ENCODE measurements at places on chromosomes 2 and 18.
A peak's percentile ranks its signal among the peaks of the same experiment; 100 is the strongest.

GRCh38 chr2:229658004-229658403, 56.4 kb downstream of the DNER start:
- DNase-seq = no peak

DNA sequence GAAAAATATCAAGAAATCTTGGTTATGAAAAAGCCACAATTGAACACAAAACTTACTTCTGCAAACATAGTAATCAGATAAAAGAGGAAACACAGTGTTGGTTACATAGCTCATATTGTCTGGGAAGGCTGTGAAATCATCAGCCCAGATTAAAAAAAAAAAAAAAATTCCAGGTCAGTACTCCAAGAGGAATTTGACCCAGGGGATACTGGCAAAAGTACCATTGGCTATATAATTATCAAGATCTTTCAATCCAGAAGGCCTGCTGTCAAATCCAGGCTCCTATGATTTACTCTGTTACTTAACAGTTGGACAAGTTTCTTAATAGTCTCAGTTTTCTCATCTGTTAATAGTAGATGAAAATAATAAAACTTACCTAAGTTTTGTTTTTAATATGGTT, 12.9 kb upstream of the IKZF2 start:
- DNase-seq = no peak

DNA sequence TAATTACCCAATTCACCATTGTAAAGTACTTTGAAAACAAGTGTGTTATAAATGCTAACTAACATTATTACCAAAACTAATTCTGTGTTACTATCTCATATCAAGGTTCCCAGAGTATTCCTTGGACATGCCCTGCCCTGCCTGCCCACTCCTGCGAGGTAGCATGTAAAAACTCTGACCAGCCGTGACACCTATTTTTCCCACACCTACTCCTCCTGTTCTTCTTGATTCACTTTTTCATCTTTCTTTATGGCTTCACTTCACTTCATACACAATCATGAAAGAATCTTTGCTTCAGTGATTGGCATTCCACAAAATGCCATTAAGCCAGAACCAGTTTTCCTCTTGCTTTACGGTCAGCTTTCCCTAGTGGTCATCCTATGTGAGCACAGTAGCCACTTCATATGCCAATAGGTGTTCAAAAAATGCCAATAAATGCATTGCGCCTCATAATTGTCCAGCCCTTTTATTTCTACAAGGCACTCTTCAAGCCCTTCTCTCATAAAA, 42.6 kb upstream of the SETBP1 start:
- DNase-seq = no peak

- no peak for DNase-seq
These were observed 728.7 kb downstream of the CCDC85A start for GRCh38 chr2:56912490-56912889.

DNA sequence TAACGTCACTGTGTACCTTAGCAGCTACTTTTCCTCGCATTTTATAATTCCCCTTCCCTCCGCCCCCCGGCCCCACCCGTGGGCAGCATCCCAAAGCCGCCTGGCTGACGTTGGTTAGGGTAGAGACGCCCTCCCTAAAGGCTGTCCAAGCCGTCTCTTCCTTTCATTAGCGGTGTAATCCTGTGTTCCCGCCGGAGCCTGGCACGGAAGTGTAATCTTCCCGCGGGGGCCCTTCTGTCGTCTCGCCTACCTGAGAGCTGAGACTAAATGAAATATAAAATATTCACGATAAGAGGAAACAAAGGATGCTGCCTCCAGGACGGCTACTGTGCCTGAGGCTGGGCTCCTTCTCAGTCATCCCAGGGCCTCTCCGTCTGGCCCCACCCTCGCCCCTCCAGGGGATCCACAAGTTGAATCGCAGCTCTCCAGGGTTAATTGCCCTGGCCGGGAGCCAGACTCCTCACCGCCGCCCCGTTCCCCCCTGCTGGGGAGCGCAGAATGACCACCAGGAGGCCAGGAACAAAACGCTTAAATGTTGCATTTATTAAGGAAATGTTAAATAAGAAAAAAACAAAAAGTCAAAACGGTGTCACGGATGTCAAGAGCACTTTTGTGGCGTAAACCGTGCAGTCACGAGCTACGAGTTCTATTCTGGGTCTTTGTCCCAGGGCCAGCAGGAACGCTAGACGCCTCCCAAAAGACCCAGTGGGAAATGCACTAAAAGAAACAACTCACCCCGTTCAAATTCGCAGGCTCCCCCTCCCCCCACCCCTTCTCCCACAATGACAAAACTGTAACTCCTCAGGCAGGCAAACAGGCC, 1.5 kb downstream of the RPRM start:
- no peak for DNase-seq

- no peak for DNase-seq
These were observed 15.3 kb downstream of the PELI1 start for GRCh38 chr2:64128943-64129391.

- no peak for DNase-seq
These were observed 67.3 kb downstream of the ITGB6 start for GRCh38 chr2:160132761-160133160.

DNA sequence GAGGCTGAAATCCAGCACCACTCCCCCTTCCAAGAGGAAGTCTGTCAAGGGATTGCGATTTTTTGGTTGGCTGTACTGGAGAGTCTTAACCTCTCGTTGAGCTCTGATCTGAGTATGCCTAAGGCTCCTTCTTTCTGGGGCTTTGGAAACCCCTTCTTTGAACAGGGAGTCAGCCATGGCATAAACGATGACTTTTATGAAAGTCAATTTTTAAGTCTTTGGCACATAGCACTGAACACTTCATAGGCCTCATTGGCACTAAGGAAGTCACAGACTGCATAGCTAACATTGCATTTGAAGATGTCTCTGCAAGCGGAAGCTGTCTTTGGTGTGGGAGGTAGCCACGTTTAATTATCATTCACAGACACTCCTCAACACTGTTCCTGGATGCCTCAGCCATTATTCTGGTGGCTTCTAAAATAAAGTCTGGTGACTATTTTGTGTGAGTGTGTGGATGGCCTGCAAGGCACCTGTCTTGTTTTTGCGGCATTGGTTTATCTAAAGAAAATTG, 148.2 kb upstream of the NCK2 start:
- no peak for DNase-seq

DNA sequence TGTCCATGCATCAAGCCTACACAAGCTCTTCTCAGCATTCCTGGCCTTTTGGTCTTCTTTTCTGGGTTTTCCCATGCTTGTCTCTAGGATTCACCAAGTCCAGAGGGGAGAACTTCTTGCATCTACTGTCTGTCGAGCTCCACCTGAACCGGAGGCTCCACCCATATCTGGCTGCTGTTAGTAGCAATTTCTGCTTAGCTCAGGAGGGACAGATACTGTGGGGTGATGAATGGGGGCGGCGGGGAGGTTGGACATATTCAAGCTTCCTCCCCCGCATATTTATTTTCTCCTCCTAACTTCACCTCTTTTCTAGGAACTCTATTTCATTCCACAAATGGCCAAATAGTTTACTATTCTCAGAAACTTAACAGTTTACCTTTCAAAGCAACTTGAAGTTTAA, 163.5 kb downstream of the PTH2R start:
- DNase-seq = no peak

DNA sequence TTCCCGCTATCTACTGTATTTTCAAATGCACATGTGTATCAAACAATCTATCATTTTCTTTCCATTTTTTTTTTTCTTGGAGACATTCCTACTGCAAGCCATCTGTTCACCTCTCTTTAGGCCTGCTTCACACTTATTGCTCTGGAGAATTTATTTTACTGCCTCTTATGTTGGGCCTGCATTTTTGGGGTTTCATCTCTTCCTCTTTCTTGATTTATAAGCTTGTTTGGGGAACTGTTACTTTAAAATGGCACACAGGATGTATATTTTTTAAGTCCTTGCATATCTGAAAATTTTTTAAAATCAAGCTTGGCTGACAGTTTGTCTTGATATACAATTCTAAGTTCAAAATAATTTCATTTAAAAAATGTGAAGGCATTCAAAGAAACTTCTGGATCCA, 3.5 kb upstream of the RAB27B start:
- no peak for DNase-seq

GRCh38 chr2:113175042-113175628, 1.4 kb downstream of the PSD4 start:
- no peak for DNase-seq

DNA sequence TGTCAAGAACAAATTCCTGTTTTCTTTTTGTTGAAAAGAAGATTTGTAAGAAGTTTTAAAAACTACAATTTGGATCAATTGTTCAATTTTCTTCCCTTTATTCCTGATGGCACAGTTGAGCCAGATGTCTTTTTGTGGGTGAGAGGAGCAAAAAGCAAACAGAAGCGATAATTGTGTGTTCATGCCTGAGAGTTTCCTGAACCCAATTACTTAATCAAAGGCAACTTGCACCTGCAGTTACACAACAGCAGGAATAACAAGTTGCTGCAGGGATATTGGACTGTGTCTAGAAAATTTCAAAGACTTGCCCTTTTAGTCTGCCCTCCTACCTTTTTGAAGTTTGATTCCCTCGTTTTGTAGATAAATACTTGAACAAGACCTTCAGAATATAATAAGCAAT, 383.6 kb downstream of the DSEL start:
- DNase-seq = no peak

DNA sequence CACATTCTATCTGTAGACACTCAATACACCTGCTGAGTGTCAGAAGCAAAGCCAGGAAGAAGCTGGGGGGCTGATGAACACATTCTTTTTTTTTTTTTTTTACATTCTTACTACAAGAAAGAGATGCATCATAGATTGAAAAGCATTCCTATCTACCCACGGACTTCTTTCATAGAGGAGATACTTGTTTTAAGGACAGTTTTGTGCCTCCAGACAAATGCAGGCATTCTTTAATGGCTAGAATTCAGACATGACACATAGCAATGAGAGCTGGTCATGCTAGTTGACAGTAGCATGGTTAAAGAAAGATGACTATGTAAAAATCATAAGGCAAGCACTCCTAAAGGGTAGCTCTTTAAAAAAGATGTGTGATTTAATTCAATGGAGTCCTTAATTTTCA, 110.2 kb downstream of the EPHA4 start:
- peak; percentile 48 for DNase-seq

- no peak for DNase-seq
These were observed 7.4 kb upstream of the NPAS2 start for GRCh38 chr2:100812573-100812972.

DNA sequence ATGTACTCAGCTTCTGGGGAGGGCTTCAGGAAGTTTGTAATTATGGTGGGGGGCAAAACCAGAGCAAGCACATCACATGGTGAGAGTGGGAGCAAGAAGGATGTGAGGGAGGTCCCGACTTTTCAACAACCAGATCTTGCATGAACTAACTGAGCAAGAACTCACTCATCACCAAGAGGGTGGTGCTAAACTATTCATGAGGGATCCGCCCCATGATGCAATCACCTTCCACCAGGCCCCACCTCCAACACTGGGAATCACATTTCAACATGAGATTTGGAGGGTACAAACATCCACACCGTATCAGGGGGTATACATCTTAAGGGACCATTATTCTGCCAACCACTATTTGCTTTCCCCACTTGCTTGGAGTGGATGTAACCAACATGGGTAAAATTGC, 209.6 kb upstream of the HNRNPA3 start:
- no peak for DNase-seq

DNA sequence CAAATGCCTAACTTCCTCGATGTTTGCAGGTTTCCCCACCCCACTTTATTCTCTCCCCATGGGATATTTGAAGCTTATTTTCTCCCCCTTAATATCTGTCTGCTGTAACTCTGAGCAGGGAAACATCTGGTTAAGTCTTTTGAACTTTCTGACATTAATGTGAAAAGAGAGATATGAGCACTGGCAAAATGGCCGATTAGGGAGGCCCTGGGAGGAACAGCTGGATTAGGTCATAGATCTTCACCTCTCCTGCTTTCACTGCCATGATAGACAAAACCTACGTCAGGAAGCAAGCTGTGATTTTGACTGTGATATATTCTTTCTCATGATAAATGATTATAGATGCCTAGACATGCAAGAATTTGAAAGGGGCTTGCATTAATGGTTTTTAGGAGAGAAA, 43.6 kb downstream of the LYPD6B start:
- DNase-seq = no peak

DNA sequence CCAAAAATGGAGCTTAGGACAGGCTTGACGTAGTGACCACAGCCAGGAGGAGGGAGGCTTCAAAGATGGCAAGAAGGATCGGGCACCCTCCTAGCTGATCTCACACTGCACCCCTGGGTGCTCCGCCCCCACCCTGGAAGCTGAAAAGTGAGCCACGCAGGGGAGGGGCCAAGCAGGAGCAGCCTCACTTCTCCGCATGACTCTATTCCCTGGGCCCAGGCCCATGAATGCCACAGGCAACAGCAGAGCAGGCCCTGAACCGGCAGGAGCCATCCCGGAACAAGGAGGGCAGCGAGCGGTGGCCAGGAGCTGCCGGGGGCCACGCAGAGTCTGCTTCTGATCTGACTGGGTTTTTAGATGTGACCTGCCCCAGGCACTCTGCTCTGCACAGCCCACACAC, 30.0 kb downstream of the BIN1 start:
- DNase-seq = no peak

DNA sequence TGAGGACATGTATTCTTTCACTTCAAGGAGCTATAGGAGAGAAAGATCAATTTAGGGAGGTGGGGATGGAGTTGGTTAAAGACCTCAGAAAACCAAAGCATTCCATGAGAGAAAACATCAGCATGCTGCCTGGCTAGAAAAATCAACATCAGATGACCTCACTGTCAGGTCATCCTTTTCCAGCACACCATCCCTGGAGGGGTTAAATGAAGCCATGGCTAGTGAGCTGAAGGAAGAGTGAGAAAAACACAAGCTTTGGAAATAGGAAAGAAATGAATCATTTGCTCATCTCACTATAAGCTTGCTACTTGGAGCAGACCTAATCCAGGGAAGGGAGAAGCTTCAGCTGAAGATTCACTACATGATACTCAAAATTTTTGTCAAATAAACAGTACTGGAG, 109.5 kb upstream of the ITGB6 start:
- DNase-seq = no peak

DNA sequence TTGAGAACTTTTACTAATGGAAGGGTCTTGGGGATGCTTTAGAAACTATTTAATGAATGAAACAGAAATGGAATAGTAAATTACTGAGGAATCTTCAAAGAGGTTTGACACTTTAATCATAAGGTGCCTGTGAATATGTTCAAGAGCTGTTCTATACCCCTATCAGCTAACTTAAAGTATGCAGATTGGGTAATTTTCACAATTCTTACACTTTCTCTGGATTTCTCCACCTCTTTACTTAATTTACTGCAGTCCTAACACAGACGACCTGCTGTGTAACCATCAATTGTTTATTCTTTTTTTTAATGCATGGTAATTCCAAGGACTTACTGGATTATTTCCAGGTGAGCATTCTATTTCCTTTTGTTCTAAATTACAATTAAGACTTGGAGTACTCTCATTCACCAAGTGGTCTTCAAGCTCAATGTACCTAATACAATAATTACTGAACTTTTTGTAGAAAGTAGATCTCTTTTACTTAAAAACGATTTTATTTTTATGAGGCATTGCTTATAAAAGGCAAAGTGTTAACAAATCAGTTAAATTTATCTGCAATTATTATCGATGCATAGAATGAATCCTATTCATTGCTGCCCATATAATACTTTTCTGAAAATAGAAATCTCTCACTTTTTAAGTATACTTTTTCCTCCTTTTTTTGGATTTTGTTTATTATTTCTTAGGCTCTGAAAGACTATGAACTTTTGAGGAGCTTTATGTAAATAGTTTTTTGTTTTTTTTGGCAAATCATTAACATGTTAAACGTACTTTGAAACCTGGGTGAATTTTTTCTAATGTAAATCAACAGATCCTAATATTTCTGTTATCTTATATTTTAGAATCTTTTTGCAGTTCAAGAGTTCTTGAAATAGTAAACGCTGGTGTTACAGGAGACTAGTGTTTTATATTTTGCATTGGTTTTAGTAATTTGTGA, 5.5 kb downstream of the VSNL1 start:
- DNase-seq = no peak

- no peak for DNase-seq
These were observed 182.6 kb upstream of the THSD7B start for GRCh38 chr2:136582628-136583205.
